ENCODE measurements at places on chromosomes 16 and 17.

DNA sequence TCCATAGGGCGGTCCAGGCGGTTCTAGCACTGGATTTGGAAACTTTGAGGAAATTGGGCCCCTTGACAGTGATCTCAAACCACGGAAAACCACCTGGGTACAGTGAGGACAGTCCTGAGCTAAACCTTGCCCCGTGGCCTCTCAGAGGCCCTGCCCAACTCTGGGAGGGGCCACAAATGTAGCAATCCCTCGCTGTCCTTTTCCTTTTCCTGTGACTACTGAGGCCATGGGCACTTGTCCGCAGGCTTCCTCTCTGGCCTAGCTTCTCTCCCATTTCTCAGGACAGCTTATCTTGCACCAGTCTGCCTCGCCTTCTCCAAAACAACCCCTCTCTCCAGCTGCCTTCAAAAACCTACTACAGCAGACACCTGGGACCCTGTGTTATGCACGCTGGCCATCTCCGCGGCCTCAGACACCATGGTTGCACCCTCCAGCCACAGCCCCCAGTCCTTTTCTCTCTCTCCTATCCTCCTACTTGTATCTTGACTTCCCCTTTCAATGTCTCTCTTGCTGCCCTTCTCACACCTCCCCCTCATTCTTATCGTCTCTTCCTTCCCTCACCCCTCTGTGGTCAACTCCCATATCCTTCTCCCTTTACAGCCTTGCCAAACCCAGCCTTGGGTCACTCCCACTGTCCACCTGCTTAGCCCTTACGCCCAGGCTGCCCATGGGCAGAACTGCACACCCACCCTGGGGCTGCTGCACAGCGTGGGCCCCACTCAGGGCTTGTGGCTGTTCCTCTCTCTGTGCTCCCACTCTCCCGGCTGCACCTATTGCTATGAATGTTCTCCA lies 7.6 kb downstream of the SCPEP1 start:
- no peak for DNase-seq

GRCh38 chr16:76780556-76780955 lies 410.4 kb upstream of the MON1B start:
- no peak for DNase-seq

DNA sequence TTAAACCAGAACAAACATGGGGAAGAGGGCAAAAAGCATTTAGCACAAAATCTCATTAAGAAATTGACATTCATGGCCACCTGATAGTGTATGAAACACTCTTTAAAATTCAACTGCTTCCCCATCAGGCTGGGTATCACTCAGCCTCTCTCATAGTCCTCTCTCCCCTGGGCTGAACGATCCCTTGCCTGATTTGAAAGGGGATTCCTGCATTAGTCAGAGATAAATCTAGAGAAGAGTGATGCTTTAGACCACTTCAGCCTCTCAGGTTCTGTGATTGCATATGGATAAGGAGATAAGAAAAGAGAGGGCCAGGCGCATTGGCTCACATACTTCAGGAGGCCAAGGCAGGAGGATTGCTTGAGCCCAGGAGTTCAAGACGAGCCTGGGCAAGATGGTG lies 280.0 kb downstream of the SOX9 start:
- DNase-seq = no peak

DNA sequence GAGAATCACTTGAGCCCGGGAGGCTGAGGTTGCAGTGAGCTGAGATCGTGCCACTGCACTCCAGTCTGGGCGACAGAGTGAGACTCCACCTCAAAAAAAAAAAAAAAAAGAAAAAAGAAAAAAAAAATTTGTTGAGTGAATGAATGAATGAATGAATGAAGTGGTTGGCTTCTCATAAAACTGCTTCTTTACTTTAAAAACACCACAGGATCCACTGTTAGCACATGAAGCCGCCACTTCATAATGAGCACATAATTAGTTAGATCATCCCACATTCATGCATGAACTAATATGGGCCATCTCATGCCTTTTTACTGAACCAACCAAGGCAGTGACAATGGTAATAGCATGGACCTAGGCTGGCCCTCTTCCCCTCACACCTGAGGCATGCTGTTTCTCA lies 135.0 kb upstream of the XYLT1 start:
- no peak for DNase-seq

- no peak for DNase-seq
These were observed 792 bp downstream of the PPP1R9B start for GRCh38 chr17:50149417-50150353.

DNA sequence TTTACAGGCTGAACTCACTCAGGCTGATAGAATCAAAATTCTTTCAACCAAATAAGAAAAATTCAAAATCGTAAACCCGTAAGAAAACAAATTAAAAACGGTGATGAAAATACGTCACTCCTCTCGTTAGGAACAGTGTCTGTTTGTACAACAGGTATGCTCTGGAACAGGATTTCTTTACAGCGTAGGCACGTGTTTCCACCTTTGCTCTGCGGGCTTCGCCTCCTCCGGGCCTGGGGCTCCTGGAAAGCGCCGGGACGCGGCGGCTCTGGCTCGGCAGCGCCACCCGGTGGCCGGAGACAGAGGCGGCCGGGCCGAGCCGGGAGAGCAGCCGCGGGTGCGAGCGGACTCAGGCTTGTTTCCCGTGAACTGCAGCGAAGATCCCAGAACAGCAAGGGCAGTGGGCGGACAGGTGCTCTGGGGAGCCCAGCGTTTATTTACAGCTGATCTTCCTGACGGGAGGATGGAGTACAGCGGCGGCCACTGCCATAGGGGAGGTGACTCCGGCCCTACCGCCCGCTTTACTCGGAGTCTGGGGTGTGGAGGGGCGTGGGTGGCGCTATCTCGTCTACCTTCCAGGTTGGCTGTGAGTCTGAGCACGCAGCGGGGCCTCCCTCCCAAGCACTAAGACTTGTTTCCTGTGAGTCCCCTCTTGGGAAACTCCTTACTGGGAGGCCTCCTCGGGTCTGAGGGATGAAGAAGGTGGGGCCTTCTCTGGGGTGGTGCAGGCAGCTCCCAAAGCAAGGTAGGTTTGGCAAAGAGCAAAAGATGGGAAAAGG lies 40.5 kb upstream of the ATP2A3 start:
- no peak for DNase-seq
